Stimulated activated CD4-positive, alpha-beta T cell treated with anti-CD3 and anti-CD28 coated beads, Interleukin-1b, Interleukin-23, amount 100 ng/mL, for 24 hours (primary cell): ENCODE measurements at places on chromosomes 11 and 22.
A peak's percentile ranks its signal among the peaks of the same experiment; 100 is the strongest.

DNA sequence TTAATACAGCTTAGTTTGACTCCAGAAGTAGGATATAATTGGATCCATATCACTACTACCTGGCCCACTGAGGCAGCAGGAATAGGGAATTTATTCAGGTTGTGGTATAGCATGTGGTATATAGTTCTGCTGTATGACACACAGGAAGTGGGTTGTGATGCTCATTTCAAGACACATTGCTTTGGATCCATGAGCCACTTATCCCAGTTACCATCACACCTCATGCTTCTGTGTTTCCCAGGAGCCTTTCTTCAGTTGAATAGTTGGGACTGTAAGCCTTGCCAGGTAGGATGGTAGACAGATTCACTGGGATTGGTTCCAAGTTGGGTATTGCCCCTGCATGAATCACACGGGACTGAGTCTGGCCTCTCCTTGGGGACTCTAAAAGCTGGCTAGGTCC is 9.9 kb upstream of the SLC37A2 start:
- no peak for DNase-seq

DNA sequence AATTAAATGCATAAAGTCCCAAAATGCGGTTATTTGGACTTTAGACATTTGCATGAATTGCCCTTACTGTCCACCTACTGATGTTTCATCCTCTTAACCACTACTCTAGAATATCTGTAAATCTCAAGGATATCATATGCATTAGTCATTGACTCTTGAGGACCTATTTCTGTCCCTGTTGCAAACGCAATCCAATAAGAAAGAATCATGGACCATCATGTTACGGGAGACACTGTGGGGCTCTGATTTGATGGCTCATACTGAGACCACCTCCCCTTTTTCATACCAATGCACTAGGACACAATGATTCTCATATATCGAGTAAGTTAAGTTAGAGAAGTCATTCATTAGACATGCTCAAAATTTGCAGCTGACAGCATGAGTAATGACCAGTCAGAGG is 14.4 kb downstream of the POU2AF2 start:
- no peak for DNase-seq

GRCh38 chr22:41940832-41941765 is 5.9 kb downstream of the CENPM start:
- peak; percentile 69 for DNase-seq

DNA sequence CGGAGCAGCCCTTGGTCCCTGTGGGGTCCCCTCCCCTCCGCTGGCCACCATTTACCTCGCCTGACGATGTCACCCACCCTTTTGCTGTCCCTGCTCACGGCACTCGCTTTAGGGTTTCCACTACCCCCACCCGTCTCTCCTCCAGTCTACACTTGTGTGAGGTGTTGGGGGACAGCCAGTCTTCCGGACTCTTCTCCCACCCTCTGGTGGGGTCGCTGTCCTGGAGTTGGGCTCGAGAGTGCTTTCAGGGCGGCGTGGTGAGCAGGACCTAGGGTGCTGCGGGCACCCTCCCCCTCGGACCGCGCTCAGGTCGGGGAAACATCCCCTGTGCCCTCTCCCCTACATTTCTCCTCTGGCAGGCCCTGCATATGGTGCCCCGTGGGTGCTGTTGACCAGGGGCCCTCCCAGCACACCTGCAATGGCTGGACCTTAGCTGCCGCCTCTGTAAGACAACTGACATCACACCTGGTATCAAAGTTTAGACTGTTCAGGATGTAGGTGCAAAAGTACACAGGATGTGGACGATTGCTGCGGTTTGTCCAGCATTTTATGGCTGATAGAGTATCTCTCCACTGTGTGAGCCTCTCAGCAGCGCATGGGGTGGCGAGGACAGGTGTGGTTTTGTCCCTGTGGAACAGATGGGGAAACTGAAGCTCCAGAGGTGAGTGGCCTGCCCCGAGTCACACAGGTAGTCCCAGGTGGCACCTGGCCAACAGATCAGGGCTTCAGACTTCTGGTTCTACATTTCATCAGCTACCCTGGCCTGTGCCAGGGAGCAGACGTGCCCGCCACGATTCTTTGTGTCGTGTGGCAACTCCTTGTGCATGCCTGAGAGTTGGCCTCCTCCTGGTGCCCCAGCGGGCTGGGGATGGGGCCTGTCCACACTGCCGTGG is 1.2 kb downstream of the GRK2 start:
- no peak for DNase-seq

DNA sequence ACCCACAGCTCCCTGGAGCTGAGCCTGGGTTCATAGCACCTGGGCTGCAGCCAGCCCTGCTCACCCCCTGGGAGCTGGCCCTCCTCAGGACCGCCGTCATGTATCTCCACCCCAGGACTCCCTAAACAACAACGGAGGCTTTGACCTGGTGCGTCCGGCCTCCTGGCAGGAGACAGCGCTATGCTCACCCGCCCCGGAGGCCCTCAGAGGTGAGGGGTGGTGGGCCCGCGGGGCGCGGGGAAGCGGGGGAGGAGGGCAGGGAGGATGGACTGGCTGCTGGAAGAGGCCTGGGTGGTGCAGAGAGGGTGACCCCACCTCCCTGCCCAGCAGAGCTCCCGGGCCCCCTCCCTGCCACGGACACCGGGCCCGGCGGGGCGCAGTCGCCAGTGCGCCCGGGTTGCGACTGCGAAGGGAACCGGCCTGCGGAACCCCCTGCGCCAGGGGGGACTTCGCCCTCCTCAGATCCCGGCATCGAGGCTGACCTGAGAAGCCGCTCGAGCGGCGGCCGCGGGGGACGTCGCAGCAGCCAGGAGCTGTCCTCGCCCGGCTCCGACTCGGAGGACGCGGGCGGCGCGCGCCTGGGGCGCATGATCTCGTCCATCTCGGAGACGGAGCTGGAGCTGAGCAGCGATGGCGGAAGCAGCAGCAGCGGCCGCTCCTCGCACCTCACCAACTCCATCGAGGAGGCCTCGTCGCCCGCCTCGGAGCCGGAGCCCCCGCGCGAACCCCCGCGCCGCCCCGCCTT is 3.1 kb downstream of the MAPK8IP2 start:
- no peak for DNase-seq

- no peak for DNase-seq
Observed at GRCh38 chr11:27280140-27280539, 82.9 kb downstream of the CCDC34 start.

GRCh38 chr11:112627588-112628045 is 333.6 kb upstream of the NCAM1 start:
- no peak for DNase-seq

- DNase-seq = no peak
Observed at GRCh38 chr11:7524462-7525235, 10.8 kb downstream of the PPFIBP2 start.

DNA sequence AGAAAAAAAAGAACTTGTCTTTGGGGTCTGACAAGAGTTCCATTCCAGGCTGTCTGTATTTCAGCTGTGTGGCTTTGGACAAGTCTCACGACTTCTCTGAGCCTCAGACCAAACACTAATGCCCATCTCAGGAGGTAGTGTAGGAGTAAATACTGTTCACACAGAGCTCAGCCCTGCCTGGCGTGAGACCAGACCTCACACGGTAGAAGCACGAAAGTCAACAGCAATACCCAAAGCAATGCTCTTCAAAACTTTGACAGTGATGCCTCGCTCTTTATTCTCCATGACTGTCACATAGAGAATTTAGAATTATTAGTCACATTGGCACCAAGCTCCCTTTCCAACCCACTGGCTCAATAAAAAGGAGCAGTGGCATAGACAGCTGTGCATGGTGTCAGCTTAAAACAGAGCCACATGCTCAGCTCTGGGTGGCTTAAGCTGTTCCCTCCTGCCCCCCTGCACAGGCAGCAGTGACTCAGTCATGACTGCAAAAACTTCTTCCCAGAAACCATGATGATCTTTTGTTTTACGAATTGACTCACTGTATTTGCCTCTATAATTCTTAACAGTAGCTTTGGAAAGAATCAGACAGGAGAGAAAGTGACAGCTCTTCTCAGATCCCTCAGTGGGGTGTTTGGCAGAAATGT is 74.0 kb upstream of the PHF21B start:
- DNase-seq = no peak

- DNase-seq = no peak
Observed at GRCh38 chr11:126405374-126405773, 49.9 kb downstream of the ST3GAL4 start.

- DNase-seq = no peak
Observed at GRCh38 chr22:29626497-29627195, 23.2 kb downstream of the NF2 start.

GRCh38 chr11:80462211-80462610 is 1021.4 kb upstream of the TENM4 start:
- no peak for DNase-seq

DNA sequence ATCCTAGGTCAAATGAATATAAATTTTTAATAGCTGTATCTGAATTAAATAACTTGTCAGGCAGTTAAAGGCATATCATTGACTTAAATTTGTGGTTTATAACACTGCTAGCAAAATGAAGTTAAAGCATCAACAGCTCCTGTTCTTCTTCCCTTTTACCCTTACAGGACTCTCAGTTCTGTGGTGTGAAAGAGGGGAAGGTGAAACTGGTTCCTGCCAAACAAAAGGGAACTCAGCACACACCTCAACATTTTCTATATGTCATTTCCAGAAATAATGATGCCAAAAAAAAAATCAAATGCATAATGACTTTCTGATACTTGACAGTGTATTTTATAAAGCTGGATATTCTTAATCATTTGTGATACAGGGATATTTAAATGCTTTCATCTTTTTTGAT is 21.2 kb downstream of the ARL14EP start:
- no peak for DNase-seq

- DNase-seq = no peak
Observed at GRCh38 chr22:36356708-36357624, 30.8 kb downstream of the MYH9 start.

- no peak for DNase-seq
Observed at GRCh38 chr11:100574894-100575769, 112.0 kb upstream of the ARHGAP42 start.
